ENCODE measurements at places on chromosomes 16 and 17. TPM values are rescaled to one million over a fixed set of nuclear protein-coding genes. Genes with fewer than 3 reads are reported as not detected.

Gene HSD11B2
- not detected for polyA plus RNA-seq

Gene STH
- not detected for polyA plus RNA-seq

Gene CLEC3A
- polyA plus RNA-seq: not detected

Gene METTL23
- 147 TPM for polyA plus RNA-seq

Gene C16orf89
- polyA plus RNA-seq: not detected

Gene USP43
- polyA plus RNA-seq: not detected

Gene PLA2G10
- not detected for polyA plus RNA-seq

- no peak for DNase-seq
Measured at GRCh38 chr17:74645010-74645409, 21.5 kb upstream of the CD300E start.

DNA sequence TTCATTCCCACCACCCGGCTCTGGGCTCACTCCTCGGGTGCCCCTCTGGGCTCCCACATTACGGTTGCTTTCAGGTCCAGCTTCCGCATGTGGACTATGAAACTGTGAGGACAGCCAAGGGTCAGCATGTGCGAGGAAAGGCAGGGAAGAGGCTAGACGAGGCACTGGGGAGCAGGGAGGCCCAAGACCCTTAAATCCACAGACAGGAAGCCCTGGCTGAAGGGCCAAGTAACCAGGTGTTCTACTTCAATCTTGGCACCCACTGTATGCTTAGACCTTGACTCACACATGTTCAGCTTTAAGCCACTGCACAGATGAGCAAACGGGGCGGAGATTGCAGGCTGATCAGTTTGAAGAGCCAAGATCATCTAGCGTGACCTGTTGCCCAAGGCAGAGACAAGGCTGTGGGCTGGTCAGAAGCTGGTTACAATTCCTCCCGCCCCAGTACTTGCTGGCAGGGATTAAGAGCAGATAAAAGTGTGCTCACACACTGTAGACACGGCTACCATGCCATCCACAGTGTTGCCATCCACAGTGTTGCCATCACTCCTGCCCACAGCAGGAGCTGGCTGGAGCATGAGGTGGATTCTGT is at the start of gene CES4A:
Gene CES4A, plus strand, starts transcription at position 393 of the 592 bp plus-strand sequence. Its CDS starts 184 bp downstream, at position 577.
- no peak for DNase-seq

DNA sequence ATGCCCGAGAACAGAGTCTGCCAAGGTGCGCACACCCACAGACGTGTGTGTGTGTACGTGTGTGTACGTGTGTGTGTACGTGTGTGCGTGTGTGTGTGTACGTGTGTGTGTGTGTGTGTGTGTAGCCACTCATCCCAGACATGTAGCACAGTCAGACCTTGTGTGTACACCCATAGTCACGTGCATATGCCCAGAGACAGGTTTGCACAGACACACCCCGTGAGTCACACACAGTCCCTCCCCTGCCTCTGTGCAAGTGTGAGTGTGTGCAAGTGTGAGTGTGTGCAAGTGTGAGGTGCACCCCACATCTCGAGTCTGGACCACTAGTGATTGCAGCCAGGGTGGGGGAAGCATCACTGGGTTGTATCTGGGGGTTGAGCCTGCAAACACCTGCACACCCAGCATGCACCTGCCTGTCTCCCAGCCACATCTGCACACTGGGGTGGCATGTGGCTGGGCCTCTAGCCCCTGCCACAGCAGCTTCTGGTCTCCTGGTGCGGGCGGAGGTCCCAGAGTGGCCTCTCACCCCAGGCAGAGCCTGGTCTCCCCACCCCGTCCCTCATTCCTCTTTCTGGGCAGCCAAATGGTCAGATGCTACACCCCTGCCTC is 23.6 kb downstream of the BAHCC1 start:
- DNase-seq: no peak

GRCh38 chr16:14241631-14242030 is 170.5 kb downstream of the MRTFB start:
- no peak for DNase-seq

DNA sequence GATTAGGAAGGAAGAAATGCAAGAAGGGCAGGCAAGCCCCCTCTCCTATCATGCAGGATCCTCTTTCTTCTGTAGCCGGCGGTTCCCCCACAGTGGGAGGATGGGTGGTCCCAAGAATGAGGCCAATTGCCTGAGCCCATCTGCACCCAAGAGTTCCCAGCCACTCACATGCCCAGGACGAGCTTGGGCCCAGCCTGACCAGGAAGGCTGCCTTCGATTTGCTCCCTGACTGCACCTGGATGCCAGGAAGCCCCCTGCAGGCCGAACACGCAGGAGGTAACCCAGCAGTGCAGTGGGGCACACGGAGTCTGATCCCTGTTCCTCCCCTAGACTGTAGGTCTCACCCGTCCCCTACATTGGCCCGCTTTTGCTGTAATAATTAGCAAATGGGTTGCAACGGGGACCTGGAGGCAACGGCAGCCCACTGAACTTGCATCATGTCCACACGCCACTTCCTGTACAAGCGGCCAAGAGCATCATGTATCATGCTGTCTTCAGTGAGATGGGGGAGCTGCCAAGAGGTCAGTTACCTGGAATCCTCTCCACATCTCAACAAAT is 67.5 kb downstream of the AMFR start:
- DNase-seq: no peak

- DNase-seq: no peak
Measured at GRCh38 chr17:72661116-72661944, 431.2 kb downstream of the SLC39A11 start.

- DNase-seq: no peak
Measured at GRCh38 chr16:84294117-84294516, 561 bp upstream of the WFDC1 start.

DNA sequence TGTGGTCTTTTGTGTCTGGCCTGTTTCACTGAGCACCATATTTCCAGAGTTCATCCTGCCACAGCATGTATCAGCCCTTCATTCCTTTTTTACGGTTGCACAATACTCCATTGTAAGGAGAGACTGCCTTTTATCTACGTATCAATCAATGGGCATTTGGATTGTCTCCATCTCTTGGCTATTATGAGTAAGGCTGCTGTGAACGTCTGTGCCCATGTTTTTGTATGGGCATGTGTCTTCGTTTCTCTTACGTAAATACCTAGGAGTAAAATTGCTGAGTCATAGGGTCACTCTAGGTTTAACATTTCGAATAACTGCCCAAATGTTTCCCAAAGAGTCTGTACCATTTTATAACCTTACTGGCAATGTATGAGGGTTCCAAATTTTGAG is 202.8 kb upstream of the FOXF1 start:
- no peak for DNase-seq

DNA sequence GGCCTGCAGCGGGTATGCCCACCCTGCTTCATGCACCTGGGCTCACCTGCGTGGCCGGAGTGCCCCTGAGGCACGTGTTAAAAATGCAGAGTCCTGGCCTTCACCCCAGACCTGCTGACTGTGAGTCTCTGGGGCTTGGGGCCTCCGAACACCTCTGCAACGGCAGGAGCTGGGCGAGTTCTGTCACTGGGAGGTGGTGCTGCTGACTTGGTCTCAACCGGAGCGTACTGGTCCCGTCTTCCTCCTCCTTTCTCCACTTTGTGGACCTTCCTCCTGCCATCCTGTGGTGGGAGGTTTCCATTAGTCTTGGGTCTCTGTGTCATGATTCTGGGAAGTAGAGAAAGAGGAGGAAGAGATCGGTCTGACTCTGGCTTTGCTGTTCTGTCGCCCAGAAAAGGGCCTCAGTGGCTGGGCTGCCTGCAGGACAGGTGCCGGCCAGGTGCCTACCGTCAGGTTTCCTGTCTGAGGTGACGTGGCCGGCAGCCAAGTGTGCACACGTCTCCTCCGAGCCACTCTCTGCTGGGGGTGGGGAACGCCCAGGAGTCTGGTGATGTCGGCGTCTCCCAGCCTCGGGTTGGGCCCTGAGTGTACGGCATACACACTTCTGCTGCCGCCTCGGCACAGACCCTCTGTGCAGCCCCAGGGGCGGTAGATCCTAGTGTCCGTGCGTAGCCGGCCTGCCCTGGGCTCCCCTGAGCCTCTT is 6.9 kb downstream of the TSC2 start:
- DNase-seq: no peak

DNA sequence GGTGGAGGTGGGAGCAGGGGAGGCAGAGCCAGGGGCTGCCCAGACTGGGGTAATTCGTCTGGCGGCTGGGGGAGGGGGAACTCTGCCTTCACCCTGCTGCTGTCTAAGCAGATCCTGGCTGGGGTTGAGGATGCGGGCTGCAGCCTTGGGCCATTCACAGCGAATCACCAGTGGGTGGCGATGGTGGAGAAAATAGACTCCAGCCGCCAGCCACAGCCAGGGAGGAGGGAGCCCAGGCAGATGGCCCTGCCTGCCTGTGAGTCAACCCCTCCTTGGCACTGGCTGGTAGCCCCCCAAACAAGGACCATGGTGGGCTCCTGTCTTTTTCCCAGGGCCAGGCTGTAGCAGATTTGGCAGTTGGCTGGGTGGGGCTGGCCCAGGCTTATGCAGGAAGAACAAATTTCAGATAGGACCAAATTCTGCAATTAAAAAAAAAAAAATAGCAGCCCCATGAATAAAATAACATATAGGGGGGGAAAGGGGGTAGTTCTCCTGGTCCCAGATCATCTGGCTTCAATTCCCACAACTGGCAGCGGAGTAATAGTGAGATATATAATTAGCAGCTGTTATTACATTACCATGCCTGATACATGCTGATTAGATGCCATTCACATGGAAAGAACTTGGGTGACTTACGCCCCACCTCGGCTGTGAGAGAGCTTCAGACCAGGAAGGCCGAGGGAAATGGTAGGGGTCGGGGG is 41.5 kb upstream of the CDH5 start:
- DNase-seq: no peak

DNA sequence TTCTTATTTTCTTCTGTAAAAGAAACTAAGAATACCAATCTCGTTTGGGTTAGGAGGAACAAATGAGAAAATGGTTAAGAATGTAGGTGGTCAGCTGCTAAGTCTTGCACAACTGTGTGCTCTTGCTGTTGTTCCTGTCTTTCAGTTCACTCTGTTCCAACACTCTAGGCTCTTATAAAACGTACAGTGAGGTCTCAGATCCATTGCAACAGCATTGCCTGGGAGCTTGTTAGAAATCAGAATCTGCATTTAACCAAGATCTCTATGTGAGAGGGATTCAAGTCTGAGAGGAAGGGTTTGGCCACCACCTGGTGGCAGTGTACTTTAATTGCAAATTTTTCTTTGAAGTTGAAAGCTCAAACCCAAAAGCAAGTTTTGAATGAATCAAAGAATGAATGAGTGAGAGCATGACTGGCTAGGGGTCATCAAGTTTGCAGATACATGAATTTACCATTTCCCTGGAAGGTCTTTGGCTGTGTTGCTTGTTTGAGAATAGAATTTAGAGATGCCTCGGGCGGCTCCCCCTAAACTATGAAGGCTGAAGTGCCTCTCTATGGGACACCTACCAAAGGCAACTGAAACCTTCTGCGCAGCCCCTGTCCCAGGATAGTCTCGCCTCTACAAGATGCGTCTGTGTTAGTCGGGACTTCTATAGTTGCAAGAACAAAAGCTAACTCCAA is 2.5 kb downstream of the ALOX15B start:
- no peak for DNase-seq

GRCh38 chr16:11024333-11025053 is 80.1 kb downstream of the CLEC16A start:
- no peak for DNase-seq

DNA sequence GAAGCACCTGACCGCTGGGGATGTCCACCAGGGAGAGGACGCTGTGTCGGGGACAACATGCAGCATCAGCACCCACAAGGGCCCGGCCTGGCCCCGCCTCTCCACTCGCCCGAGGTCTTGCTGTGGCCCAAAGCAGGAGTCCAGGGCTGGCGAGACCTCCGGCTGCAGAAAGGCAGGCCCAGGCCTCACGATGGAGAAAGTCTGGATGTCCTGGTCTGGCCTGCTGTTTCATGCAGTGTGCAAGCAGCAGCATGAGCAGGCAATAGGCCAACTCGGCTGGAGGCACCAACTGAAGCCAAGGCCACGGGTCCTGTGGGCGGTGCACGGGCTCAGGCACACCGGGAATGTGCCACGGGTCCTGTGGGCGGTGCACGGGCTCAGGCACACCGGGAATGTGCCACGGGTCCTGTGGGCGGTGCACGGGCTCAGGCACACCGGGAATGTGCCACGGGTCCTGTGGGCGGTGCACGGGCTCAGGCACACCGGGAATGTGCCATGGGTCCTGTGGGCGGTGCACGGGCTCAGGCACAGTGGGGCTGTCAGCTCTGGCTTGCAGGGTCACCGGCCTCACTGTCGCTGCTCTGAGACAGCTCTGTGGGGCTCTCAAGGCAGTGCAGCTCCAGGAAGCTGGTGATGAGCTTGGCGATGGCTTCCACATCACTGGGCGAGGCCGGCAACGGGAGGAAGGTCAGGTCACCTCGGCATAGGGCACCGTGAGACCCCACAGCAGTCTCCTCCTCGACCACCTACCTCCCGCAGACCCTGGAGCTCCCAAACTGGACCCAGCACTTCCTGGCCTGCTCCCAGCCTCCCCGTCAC is 6.9 kb downstream of the CYBC1 start:
- DNase-seq: no peak

- no peak for DNase-seq
Measured at GRCh38 chr17:62657145-62657665, 29.7 kb downstream of the MRC2 start.

DNA sequence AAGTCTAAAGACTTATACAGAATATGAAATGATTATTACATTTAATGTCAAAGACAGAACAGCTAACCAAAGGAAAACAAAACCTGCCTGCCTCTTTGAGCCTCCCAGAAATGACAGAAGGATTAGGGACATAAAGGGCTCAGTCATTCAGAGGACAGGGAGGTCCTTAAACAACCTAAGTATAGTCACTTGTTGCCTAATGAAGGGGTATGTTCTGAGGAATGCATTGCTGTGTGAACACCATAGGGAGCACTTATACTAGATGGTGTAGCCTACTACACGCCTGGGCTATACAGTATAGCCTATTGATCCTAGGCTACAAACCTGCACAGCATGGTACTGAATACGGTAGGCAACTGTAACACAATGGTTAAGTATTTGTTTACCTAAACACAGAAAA is 106.4 kb downstream of the PARN start:
- DNase-seq: no peak

DNA sequence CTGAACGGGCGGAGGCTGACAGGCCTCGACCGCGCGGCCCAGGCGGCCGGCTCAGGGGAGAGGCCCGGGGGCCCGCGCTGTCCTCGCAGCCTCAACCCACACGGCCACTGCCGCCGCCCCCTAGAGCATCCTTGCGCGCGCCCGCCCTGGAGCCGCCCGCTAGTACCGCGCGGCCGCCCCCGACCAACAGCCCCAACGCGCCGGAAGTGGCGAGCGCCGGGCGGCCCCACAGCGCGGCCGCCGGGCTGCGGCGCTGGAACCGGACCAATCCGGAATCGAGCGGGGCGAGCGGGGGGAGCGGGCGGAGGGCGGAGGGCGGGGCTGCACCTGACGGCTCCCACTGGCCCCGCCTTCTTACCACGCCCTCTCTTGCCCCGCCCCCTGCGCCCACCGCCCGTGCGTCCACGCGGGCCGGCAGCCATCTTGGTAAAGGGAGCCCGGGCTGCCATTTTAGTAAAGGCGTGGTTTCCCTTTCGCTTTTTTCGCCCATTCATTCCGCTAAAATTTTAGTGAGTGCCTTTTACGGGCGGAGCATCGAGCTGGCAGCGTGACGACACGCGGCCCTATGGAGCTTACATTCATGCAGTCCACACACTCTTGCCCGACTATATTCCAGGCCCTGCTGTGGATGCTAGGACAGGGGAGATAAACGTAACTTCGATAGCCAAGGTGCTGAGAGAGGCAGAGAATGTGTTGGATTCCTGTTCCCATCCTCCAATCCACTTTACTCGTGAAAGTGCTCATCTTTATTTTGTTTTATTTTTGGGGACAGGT is at the start of gene XPO6:
Gene XPO6, minus strand, starts transcription at position 208 of the 774 bp plus-strand sequence. CDS start 597 bp downstream, outside the sequence.
- DNase-seq: peak; percentile 100

- no peak for DNase-seq
Measured at GRCh38 chr17:74994440-74994839, 7.0 kb downstream of the CDR2L start.

- DNase-seq: no peak
Measured at GRCh38 chr17:62650587-62650986, 23.1 kb downstream of the MRC2 start.

All from naive thymus-derived CD4-positive, alpha-beta T cell (primary cell).